Naive thymus-derived CD8-positive, alpha-beta T cell (primary cell): ENCODE measurements at places on chromosomes 3 and 15.

GRCh38 chr15:34334672-34335071, 2.9 kb downstream of the SLC12A6 start:
- H3K4me3 ChIP-seq = peak overlapping the region; percentile 99
- peak overlapping the region; percentile 95 for H3K27ac ChIP-seq
- DNase-seq = no peak
- H3K36me3 ChIP-seq = peaks cover 4% of the 10 kb centered on the region
- no peaks in the 10 kb centered on the region for H3K27me3 ChIP-seq

DNA sequence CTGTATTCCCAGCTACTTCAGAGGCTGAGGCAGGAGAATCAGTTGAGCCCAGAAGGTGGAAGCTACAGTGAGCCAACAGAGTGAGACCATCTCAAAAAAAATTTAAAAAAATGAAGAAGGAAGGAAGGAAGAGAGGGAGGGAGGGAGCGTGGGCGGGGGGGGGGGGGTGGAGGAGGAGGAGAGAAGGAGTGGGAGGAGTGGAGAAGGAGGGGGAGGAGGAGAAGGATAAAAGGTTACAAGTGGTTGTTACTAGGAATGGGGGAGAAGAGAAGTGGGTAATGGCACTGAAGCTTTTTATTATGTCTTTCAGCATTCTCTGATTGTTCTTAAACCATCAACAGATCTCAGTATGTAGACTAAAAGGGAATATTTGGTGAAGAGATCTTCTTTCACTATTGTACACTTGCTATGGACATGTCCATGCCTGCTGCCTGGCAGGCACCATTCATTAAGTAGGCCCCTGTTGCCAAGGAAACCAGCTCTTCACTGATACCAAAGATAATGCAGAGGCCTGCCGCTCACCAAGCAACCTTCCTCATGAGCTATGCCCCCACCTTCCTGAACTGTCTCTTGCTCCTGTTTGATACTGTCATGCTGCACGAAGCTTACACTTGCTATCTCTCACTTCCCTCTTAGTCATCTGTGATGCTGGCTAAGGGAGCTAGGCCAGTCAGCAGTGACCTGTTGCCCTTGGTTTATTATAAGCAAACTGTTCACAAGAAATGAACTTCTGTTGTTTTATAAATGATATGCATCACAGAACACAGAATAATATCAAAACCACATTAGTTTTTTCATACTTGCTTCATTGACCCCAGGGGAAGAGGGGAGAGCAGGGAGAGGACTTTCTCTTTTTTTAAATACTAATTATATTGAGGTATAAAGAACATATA, 23.1 kb downstream of the EPM2AIP1 start:
- no peaks in the 10 kb centered on the region for H3K36me3 ChIP-seq
- H3K27me3 ChIP-seq = no peaks in the 10 kb centered on the region
- peak overlapping the region; percentile 40 for H3K4me3 ChIP-seq
- H3K4me1 ChIP-seq = peaks cover 27% of the 10 kb centered on the region
- peak overlapping the region; percentile 90 for H3K27ac ChIP-seq

DNA sequence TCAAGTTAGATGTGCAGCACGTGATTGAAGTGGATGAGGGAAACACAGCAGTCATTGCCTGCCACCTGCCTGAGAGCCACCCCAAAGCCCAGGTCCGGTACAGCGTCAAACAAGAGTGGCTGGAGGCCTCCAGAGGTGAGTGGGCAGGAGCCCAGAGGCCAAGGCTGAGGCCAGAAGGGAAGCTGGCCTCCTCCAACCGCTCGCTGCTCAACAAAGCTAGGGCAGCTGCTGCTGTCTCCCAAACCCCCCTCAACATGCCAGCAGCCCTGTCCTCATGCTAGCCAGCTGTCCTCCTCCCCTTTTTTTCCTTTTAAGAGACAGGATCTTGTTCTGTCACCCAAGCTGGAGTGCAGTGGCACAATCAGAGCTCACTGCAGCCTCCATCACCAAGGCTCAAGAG, 57.0 kb downstream of the BOC start:
- no peak overlapping the region for H3K4me3 ChIP-seq
- no peaks in the 10 kb centered on the region for H3K36me3 ChIP-seq
- H3K27me3 ChIP-seq = peaks cover 3% of the 10 kb centered on the region
- H3K4me1 ChIP-seq = no peaks in the 10 kb centered on the region
- no peak overlapping the region for H3K27ac ChIP-seq
- no peak for DNase-seq

GRCh38 chr3:120908030-120908794, at the start of gene STXBP5L:
STXBP5L (plus strand) TSS chr3:120908205; CDS start chr3:120909579, 1,374 bp downstream.
- H3K4me1 ChIP-seq = peaks cover 18% of the 10 kb centered on the region
- peak; percentile 34 for DNase-seq
- H3K4me3 ChIP-seq = peak within 1 kb of the TSS; percentile 78

DNA sequence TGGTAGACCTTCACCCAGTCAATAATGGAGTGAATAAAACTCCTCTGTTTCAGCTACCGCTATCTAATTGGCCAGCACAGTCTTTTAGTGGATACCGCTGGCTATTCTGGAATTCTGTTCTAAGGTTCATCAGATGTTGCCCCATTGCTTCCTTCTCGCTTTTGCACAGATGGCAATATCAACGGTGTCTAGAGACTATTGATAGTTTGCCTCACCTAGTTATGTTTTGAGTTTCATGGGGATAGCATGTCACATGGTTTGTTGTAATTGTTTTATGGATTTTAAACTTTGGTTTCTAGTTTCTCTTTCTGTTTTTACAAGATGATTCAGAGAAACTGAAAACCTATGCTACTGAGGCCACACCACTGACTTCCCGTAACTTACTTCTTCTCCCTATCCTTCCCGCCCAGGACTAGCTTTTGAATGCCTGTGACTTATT, 2.0 kb downstream of the XRN1 start:
- DNase-seq = no peak

- no peaks in the 10 kb centered on the region for H3K36me3 ChIP-seq
- H3K27me3 ChIP-seq = no peaks in the 10 kb centered on the region
Measured at GRCh38 chr3:192122832-192123594, 604.3 kb downstream of the FGF12 start.

GRCh38 chr15:85024509-85025336, 43.1 kb downstream of the PDE8A start:
- peaks cover 65% of the 10 kb centered on the region for H3K4me1 ChIP-seq
- no peaks in the 10 kb centered on the region for H3K36me3 ChIP-seq
- H3K27me3 ChIP-seq = no peaks in the 10 kb centered on the region
- no peak overlapping the region for H3K27ac ChIP-seq
- DNase-seq = no peak
- no peak overlapping the region for H3K4me3 ChIP-seq

DNA sequence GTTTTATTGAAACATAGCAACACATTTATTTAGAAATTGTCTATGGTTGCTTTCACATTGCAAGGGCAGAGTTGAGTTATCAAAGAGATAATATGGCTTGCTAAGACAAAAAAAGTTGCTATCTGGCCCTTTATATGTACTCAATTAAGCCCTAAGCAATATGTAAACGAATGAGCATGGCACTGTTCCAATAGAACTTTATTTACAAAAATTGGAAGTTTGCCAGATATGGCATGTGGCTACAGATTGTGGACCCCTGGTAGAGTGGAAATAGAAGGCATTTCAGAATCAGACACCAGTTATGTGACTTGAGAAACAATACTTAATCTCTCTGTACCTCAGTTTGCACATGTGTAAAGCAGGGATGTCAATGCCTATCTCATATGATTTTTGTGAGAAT, 515.6 kb upstream of the SGO1 start:
- H3K36me3 ChIP-seq = no peaks in the 10 kb centered on the region
- H3K27me3 ChIP-seq = no peaks in the 10 kb centered on the region
- DNase-seq = no peak

DNA sequence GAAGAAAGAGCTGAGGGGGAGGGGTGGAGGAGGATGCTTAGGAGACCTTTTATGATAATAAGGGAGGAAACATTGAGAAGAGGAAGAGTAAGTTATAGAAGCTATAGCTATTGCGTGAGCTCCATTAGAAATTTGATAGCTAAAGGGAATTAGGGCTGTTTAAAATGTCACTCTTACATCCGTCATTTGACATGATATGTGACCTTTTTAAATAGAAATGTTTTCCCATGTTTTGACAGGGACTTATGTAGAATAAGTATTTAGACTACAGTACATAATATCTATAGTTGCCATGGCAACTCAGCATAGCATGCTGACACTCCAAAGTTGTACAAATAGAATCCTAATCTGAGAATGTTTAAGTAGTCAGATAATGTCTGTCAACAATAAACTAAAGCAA, 19.2 kb downstream of the RAD51 start:
- no peaks in the 10 kb centered on the region for H3K27me3 ChIP-seq
- H3K4me3 ChIP-seq = no peak overlapping the region
- H3K36me3 ChIP-seq = peaks cover 2% of the 10 kb centered on the region

DNA sequence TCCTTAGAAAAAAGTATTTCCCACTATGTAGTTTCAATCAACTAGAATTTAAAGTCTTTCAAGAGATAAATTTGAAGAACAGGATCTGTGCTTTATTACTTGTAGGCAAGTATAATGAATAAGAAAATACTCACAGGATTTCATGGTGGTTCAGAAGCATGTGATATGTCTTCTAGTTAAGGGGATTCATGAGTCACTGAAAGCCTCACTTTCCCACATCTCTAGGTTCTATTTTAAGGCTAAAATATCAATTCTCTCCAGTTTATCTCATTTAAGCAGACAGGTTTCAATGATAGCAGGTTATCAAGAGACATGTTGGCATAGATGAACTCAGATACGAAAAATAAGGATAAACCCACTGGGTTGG, 437.8 kb upstream of the BCHE start:
- no peak for DNase-seq
- H3K36me3 ChIP-seq = no peaks in the 10 kb centered on the region
- H3K27ac ChIP-seq = no peak overlapping the region

DNA sequence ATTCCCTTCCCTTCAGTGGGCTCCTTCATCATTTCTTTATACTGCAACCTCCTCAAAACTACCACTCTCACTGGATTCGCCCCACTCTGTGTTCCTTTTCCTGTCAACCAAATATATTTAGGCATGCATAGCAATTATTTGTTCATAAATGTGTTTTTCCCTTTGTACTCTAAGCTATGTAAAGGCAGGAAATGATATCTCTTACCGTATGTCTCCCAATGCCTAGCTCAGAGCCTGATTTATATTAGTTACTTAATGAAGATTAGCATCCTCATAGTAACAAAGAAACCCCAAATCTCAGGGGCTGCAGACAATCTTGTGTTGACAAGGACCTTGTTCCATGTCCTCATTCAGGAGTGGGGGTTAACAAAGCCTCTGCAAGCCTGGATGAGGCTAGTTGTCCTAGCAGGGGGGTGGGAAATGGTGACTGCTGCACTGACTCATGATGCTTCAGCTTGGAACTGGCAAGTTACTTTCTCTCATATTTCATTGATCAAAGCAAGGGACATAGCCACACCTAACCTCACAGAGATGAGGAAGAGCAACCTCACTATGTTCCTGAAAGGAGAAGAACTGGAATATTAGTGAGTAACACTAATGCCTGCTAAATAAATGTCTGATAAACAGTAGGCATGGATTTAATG, 15.2 kb downstream of the PHLDB2 start:
- no peaks in the 10 kb centered on the region for H3K4me1 ChIP-seq
- no peak overlapping the region for H3K4me3 ChIP-seq
- H3K27me3 ChIP-seq = no peaks in the 10 kb centered on the region
- no peak for DNase-seq
- peaks cover 11% of the 10 kb centered on the region for H3K36me3 ChIP-seq

DNA sequence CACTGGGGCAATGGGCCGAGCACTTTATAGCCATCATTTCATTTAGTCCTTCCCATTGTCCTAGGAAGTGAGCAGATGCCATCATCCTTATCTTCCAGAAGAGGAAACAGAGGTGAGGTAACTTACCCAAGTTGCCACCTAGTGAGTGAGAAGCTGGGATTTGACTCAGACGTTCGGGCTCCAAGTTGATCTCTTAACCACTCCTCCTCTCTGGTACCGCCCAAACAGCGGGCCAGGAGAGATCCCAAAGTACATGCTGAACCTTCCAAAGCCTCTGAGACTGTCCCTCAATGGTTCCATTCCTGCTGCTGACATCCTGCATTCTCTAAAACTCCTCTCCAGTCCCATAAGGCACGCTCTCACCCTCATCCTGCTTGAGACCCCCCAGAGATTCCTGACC, 56.2 kb downstream of the EXOG start:
- no peak for DNase-seq
- H3K36me3 ChIP-seq = no peaks in the 10 kb centered on the region
- no peak overlapping the region for H3K27ac ChIP-seq
- H3K4me1 ChIP-seq = no peaks in the 10 kb centered on the region

- no peaks in the 10 kb centered on the region for H3K36me3 ChIP-seq
- H3K4me3 ChIP-seq = no peak overlapping the region
- H3K27ac ChIP-seq = no peak overlapping the region
- no peak for DNase-seq
- peaks cover 12% of the 10 kb centered on the region for H3K27me3 ChIP-seq
- H3K4me1 ChIP-seq = no peaks in the 10 kb centered on the region
Measured at GRCh38 chr15:63103416-63103815, 18.2 kb upstream of the LACTB start.

DNA sequence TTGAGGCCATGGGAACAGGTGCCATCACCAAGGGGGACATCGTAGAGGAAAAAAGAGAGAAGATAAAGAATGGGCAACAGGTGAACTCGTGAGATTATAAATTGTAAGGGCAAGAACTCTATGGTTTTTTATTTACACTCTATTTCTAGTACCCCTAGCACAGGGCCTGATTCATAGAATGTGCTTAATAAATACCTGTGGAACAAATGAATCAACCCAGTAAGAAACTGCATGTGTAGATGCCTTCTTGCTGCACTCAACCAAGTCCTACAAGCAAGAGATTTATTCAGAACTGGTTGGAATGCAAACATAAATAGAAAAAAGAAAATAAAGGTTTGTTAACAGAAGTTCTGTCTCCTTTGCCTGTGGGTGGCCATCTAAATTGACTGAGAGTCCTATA, 18.7 kb upstream of the KPNA1 start:
- H3K27me3 ChIP-seq = no peaks in the 10 kb centered on the region
- no peak overlapping the region for H3K4me3 ChIP-seq
- peak overlapping the region; percentile 55 for H3K27ac ChIP-seq
- H3K36me3 ChIP-seq = no peaks in the 10 kb centered on the region
- H3K4me1 ChIP-seq = peaks cover 6% of the 10 kb centered on the region

DNA sequence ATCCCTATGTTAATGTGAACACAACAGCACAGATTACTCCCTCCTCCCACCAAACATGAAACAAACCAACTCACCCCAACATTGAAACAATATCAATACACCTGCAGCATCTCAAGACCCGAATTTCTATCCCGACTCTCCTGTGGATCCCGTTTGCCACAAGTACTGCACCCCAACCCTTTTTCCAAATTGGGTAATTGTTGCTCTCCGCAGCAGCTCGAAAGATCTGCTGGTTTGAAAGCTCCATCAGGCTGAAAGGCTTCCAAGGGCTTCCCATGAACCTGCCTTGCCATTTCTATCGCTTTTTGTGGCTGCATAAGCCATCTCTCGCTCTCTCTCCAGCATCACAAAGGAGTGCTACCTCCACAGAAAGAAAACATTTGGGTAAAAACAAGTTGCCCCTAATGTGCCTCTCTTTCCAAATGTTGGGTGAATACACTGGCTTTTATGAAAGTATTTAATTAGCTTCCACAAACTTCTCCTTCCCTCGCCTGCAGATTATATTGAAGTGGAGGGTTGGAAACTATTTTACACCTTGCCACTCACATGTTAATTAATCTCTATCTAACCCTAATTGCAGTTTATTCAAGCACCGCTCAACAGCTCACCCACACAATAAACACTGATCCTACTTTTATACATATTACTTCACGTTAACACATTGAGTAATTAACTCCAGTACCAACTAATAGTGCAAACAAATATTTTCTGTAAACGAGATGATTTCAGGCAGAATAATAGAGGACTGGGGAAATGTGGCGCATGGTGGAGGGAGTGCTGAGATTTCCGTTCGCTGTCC, 2.5 kb upstream of the FEZF2 start:
- peaks cover 2% of the 10 kb centered on the region for H3K4me1 ChIP-seq
- DNase-seq = no peak
- no peak overlapping the region for H3K27ac ChIP-seq
- H3K36me3 ChIP-seq = no peaks in the 10 kb centered on the region
